Stimulated activated effector memory CD8-positive, alpha-beta T cell treated with anti-CD3 and anti-CD28 coated beads, Interleukin-12 subunit alpha, Interleukin-12 subunit beta, amount 100 ng/mL, for 72 hours (primary cell): ENCODE measurements at places on chromosomes 2 and 18.

GRCh38 chr2:53655256-53655655 is 112.3 kb upstream of the CHAC2 start:
- no peak for DNase-seq

DNA sequence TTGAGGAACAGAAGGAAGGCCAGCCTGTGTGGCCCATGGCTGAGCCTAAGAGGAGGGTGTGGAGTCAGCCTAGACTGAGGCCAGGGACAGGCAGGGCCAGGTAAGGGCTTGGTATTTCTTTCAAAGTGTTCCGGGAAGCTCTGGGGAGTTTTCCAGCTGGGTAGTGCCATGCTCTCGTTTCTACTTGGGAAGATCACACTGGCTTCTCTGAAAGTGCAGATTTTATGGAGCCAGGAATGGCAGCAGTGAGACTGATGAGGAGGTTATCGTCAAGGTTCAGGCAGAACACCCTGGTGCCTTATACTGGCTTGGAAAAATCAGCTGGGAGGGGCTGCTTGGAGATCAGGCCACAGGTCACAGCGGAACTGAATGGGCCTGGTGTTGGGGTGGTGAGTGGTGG is 245.1 kb downstream of the SOX11 start:
- no peak for DNase-seq

- DNase-seq = no peak
Observed at GRCh38 chr2:28381225-28382180, 11.2 kb upstream of the FOSL2 start.

DNA sequence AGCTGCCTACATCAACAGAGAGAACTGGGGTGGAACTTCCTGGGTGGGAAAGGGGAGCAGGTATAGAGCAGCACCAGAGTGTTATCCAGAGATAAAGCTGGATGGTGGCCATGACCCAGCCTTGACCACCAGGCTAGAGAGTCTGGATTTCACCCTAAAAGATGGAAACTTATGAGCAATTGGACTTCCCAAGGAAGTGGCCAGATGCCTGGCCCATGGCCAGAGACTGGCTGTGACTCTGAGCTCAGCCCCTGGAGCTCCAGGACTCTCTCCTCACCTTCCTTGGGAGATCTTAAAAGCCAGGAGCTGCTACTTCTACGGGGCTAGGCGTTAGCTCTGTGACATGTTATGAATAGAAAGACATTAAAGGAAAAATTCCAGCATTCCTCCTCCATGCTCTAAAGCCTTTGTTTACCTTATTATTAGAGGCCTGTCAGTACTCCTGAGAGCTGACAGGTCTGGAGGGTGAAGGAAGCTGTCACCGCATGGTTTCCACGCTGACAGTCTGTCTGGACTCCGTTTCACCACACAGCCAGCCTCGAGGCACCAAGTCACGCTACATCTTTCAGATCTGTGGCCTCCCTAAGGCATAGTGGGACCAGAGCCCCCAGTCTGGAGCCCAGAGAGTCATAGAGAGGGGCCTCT is 260.0 kb upstream of the SIX2 start:
- no peak for DNase-seq

DNA sequence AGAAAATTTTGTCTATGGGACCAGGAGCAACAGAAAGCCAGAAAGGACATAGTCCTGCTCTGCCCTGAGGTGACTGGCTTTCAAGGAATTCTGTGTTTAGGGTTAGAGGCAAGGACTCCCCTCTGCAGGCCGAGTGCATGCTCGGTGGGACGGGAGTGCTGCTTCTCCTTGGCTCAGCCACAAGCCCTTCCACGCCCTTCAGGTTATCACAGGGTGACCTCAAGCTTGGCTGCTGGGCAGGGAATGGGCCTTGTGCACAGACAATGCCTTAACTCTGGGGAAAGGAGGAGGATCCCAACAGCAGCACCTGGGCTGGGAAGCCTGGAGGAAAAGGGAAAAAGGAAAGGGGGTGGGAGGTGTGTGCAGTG is 32.8 kb downstream of the FAM178B start:
- DNase-seq = no peak
